PC-9 (cell line): ENCODE measurements at places on chromosomes 3 and 15. TPM values are rescaled to one million over a fixed set of nuclear protein-coding genes. Genes with fewer than 3 reads are reported as not detected.

- peak; percentile 37 for DNase-seq
- 0 out of 2 replicates have a peak overlapping the region, but pooled peaks have one; percentile 8 for H3K27ac ChIP-seq
- no peaks in the 10 kb centered on the region for H3K27me3 ChIP-seq
Observed at GRCh38 chr3:79871656-79872055, 103.9 kb upstream of the ROBO1 start.

GRCh38 chr3:99425930-99426329 is 212.5 kb upstream of the COL8A1 start:
- no peak overlapping the region for H3K4me3 ChIP-seq
- H3K27me3 ChIP-seq, result no peaks in the 10 kb centered on the region
- no peak overlapping the region for H3K27ac ChIP-seq
- DNase-seq, result no peak

The INSYN1 gene
- total RNA-seq, result not detected in 2 replicates

GRCh38 chr3:31968369-31968926 is 12.6 kb downstream of the OSBPL10 start:
- H3K36me3 ChIP-seq, result no peaks in the 10 kb centered on the region
- peak overlapping the region; percentile 71 for H3K27ac ChIP-seq
- DNase-seq, result no peak
- no peak overlapping the region for H3K4me3 ChIP-seq

GRCh38 chr3:14203521-14204079 is 25.0 kb downstream of the LSM3 start:
- peaks cover 39% of the 10 kb centered on the region for H3K4me1 ChIP-seq
- H3K4me3 ChIP-seq, result no peak overlapping the region
- H3K36me3 ChIP-seq, result no peaks in the 10 kb centered on the region

The GRAMD2A gene
- 48.5 and 60.2 TPM in 2 replicates for total RNA-seq

The ANKUB1 gene
- not detected in 2 replicates for total RNA-seq

The ONECUT1 gene
- not detected in 2 replicates for total RNA-seq

DNA sequence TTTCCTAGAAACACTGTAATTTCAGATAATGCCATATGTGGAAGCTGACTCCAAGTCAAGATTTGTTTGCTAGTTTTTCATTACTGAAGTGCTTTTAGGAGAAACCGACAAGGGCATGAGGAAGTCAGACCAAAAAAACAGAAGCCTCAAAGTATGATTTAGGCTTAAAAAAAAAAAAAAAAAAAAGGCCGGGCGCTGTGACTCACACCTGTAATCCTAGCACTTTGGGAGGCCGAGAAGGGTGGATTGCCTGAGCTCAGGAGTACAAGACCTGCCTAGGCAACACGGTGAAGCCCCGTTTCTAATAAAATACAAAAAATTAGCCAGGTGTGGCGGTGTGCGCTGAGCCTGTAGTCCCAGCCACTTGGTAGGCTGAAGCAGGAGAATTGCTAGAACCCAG is 11.6 kb downstream of the RPL15 start:
- H3K36me3 ChIP-seq, result no peaks in the 10 kb centered on the region
- peak; percentile 72 for DNase-seq
- no peaks in the 10 kb centered on the region for H3K27me3 ChIP-seq
- H3K4me3 ChIP-seq, result no peak overlapping the region

GRCh38 chr3:89113344-89113743 is 5.9 kb downstream of the EPHA3 start:
- no peak overlapping the region for H3K27ac ChIP-seq
- H3K27me3 ChIP-seq, result no peaks in the 10 kb centered on the region
- H3K4me1 ChIP-seq, result no peaks in the 10 kb centered on the region
- H3K4me3 ChIP-seq, result no peak overlapping the region
- DNase-seq, result no peak
- no peaks in the 10 kb centered on the region for H3K36me3 ChIP-seq

DNA sequence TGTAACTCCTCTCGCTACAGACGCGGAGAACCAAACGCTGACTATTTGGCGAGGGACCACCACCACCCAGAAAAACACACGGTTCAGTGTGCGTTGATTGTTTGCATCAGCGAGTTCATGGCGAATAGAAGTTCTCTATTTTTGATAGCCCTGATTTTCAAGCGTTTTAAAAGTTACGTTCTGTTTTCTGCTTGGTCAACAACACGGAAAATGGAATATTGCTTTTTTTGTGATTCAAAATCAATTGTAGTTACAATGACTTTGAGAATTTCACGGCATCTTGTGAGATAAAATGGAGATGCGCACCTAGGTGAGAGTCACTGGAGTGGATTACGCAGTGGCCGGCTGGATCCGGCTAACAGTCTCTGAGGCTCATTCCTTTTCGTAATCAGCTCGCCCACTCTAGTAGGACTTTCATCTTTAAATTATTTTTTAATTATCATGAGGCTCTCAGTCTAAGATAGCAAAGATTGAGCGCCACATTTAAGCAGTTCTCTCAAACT is 54.8 kb downstream of the CCDC54 start:
- peak; percentile 15 for DNase-seq
- peak overlapping the region; percentile 76 for H3K4me3 ChIP-seq
- no peaks in the 10 kb centered on the region for H3K36me3 ChIP-seq

DNA sequence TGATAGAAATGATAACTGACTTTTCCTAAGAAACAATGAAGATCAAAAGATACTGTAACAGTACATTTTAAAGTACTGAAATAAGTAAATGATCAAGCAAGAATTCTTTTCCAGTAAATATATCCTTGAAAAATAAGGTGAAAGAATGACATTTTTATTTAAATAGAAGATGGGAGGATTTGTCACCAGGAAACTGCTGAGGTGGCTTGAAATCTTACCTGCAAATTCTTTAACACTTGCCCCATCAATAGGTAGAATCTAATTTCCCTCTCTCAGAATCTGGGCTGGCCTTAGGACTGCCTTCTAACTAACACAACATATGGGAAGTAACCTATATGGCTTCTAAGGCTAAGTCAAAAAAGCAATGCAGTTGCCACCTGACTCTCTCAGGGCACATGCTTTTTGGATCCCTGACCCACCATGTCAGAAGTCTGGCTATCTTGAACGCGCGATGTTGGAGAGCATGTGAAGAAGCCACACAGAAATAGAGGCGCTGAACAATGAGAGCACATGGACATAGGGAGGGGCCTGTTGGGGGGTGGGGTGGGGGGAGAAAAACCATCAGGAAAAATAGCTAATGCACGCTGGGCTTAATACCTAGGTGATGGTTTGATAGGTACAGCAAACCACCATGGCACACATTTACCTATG is 11.5 kb downstream of the ACSBG1 start:
- H3K4me3 ChIP-seq, result no peak overlapping the region
- H3K36me3 ChIP-seq, result no peaks in the 10 kb centered on the region
- peaks cover 15% of the 10 kb centered on the region for H3K4me1 ChIP-seq
- H3K27ac ChIP-seq, result no peak overlapping the region

DNA sequence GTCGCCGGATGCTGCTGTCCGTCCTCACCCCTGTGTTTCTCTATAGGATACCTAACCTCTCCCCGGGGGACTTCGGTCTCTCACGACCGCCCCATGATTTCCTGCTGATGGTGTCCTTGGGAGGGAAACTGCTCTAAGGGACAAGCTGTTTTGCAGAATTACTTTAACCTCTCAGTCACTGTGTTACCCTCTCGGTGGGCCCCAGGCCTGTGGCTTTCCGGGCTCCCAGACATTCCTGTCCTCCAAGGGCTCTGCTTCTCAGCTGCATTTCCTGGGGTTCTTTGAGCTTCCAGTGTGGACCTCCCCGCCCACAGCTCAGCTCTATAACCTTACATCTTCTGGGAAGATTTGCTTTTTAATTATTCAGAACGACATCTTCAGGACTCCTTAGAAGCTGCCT is 40.9 kb downstream of the CHST2 start:
- no peak for DNase-seq
- H3K36me3 ChIP-seq, result no peaks in the 10 kb centered on the region
- H3K4me1 ChIP-seq, result no peaks in the 10 kb centered on the region
- no peaks in the 10 kb centered on the region for H3K27me3 ChIP-seq
- no peak overlapping the region for H3K4me3 ChIP-seq
- no peak overlapping the region for H3K27ac ChIP-seq

- H3K36me3 ChIP-seq, result no peaks in the 10 kb centered on the region
- no peak overlapping the region for H3K27ac ChIP-seq
- H3K4me3 ChIP-seq, result no peak overlapping the region
- no peaks in the 10 kb centered on the region for H3K27me3 ChIP-seq
- no peaks in the 10 kb centered on the region for H3K4me1 ChIP-seq
- no peak for DNase-seq
Observed at GRCh38 chr15:61996056-61996635, 64.1 kb downstream of the VPS13C start.

DNA sequence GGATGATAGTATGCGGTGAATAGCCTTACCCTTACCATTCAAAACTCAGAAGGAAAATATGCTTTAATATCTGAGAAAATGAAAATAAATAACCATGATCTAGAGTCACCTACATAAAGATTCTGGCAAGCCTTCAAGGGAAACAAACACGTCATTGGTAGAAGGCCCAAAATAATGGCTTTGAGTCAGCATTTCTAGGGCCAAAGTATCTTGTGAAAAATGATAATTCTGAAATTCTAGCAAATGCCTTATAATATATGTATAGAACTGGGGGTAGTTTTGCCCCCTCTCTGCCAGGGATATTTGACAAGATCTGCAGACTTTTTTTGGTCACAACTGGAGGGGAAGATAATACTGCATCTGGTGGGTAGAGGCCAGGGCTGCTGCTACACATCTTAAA is 15.4 kb downstream of the PLSCR1 start:
- no peak for DNase-seq
- H3K4me1 ChIP-seq, result no peaks in the 10 kb centered on the region
- peaks cover 15% of the 10 kb centered on the region for H3K36me3 ChIP-seq
- H3K27me3 ChIP-seq, result no peaks in the 10 kb centered on the region
- no peak overlapping the region for H3K4me3 ChIP-seq

GRCh38 chr3:123696808-123697207 is 112.0 kb upstream of the HACD2 start:
- H3K36me3 ChIP-seq, result no peaks in the 10 kb centered on the region
- no peak overlapping the region for H3K4me3 ChIP-seq
- H3K4me1 ChIP-seq, result no peaks in the 10 kb centered on the region
- no peaks in the 10 kb centered on the region for H3K27me3 ChIP-seq
- H3K27ac ChIP-seq, result no peak overlapping the region
- no peak for DNase-seq

DNA sequence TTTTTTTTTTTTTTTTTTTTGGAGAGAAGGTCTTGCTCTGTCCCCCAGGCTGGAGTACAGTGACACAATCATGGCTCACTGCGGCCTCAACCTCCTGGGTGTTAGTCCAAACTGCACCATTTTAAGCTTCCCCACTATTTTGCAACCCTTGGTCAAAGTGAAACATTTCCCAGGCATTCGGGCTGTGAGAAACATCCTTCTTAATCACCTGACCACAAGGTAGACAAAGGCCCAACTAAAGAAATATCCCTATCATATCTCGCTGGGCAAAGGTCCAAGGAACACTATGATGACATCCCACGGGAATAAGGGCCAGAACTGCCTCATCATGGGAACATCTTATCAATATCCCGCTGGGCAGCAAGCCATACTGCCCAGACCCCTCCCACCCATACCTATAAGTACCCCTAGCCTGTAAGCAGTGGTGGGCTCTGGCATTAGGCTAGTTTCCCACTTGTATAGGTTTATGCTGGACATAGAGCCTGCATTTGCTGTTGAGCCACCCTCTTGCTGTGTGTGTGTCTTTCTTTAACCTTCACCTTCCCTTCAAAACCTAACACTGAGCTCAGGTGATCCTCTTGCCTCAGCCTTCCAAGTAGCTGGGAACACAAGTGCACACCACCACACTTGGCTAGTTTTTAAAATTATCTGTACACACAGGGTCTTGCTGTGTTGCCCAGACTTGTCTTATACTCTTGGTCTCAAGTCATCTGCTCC is 95.2 kb downstream of the SEMA5B start:
- no peaks in the 10 kb centered on the region for H3K27me3 ChIP-seq
- DNase-seq, result no peak
- H3K4me3 ChIP-seq, result no peak overlapping the region
- peak overlapping the region; percentile 61 for H3K27ac ChIP-seq
- no peaks in the 10 kb centered on the region for H3K36me3 ChIP-seq

DNA sequence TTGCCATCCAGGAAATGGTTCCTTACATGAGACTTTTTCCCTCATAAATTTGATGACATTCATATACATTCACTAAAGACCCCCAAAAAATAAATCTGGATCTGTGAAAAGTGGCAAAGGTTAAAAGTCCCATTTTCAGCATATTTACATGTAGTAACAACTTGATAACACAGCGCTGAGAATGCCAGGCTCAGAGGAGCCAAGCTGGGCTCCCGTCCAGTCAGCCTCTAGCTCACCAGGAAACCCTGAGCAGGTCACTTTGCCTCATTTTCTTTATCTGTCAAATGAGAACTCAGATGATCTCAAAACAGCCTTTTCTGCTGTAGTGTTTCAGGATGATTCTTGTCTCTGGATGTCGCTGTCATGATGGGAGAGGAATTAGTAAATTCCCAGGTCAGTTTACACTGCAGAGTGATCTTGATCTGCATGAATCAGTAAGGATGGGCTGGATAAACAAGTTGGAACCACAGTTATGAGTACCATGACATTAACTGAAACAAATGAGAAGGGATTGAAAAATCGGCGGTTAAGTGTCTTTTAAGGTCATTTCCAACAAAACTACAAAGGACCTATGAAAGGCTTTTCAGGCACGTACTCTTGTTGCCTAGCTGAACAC is 82.8 kb downstream of the PPARG start:
- H3K4me1 ChIP-seq, result no peaks in the 10 kb centered on the region
- H3K27me3 ChIP-seq, result no peaks in the 10 kb centered on the region
- no peak overlapping the region for H3K4me3 ChIP-seq
- no peak for DNase-seq
- H3K27ac ChIP-seq, result peak overlapping the region; percentile 3; the same call in 1 of the 2 replicates

DNA sequence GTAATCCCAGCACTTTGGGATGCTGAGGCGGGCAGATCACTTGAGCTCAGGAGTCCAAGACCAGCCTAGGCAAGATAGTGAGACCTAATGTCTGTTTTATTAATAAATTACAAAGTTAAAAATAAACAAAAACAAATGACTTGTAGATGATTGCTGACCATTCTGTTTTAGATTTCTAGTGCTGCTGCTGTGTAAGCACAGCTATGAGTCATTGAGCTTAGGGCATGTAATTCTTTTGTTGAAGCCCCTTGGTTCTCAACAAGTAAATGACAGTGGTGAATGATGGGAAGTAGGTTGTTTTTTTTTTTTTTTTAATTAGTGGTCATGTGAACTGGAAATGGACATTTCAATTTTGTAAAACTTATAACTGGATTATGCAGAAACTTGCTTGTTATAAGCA is 63.3 kb downstream of the LEO1 start:
- H3K27me3 ChIP-seq, result no peaks in the 10 kb centered on the region
- peaks cover 27% of the 10 kb centered on the region for H3K4me1 ChIP-seq
- H3K4me3 ChIP-seq, result no peak overlapping the region
- H3K36me3 ChIP-seq, result peaks cover 12% of the 10 kb centered on the region
- no peak for DNase-seq

DNA sequence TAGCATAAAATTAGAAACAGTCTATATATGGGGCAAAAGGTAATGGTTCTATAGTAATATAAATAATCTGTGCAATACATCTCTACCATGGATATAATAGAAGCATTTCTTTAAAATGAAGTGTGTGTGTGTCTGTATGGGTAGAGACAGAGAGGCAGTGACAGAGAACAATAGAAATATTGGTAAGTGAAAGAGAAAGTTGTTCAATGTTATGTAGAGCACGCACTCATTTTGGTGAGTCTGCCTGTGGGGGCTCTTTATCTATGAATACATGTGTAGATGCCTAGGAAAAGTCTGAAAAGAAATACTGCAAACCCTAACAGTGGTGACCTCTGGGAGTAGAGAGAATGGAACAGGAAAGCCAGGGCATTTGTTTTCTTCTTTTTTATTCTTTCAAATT is 182.6 kb downstream of the STAC start:
- no peaks in the 10 kb centered on the region for H3K36me3 ChIP-seq
- H3K4me1 ChIP-seq, result no peaks in the 10 kb centered on the region
- no peaks in the 10 kb centered on the region for H3K27me3 ChIP-seq
- DNase-seq, result no peak
- no peak overlapping the region for H3K4me3 ChIP-seq

The TPRG1 gene
- total RNA-seq, result 1.7 and 1.9 TPM in 2 replicates

The SEC62 gene
- 61.8 and 99.6 TPM in 2 replicates for total RNA-seq
